ENCODE measurements at places on chromosomes 7 and 10.
A peak's percentile ranks its signal among the peaks of the same experiment; 100 is the strongest.

- no peak for DNase-seq
These were observed 53.2 kb downstream of the PKD1L1 start for GRCh38 chr7:47895026-47895425.

GRCh38 chr10:32349199-32349585 lies 2.2 kb upstream of the EPC1 start:
- no peak for DNase-seq

DNA sequence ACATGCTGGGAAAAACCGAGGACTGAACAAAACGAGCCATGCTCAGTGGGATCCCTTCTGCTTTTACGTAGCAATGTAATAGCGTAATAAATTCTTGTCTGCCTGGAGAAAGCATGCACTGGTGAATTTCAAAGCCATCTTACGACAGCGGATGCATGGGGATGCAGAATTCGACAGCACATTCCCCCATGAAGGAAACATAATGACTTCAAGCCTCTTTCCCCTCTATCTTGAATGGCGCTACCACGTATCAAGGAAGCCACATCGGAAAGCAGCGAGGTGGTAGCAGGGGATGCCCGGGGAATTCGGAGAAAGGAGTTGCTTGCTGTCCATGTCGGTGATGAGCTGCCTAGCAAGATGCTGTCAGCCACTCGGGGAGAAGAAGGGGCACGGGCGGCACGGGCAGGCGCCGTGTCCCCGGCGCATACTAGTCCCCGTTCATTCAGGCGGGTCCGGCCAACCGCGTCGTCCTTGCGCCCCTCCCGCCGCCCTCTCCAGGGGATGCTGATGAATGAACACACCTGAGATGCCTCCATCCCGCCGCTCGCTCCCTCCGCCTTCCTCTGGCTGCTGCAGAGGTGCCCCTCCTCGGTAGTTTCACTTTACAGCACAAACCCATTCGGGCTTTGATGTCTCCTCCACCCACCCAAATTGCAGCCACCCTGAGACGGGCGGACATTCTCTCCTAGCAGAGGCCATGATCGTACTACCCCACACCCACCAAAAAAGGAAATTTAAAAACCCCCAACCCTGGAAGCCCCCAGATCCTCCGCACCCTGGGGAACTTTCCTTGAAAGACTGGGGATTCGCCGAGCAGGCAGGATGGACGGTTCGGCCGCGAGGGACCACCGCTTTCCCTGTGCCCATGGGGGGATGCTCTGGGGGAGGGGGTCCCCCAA lies 644 bp downstream of the SORBS1 start:
- peak; percentile 32 for DNase-seq

DNA sequence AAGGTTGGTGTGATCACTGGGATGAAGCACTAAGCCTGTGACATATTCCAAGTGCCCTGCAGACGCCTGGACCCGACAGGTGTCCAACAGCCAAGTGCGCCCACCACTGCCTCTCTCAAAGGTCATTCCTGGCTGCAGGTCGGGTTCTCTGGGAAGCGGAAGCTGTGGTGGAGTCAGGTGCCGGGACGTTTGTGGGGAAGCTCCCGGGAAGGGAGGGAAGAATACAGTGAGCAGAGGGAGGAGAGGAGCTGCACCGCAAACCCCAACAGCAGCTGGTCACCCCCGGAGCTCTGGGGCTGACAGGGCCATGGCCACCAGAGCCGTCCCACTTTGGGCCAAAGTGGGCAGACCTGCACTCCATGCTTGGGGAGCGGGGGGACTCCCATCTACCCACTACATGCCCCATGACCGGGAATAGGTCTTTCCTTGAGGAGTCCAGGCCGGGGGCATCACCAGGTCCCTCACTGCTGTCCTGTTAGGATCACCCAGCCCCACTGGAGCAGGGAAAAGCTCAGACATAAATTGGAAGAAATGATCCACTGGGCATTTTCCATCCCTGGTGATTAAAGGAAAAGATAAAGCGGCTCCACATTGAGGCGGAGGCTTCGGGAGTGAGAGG lies 84.5 kb upstream of the PPP2R2D start:
- DNase-seq: no peak

GRCh38 chr10:97321032-97321803 lies 2.1 kb downstream of the FRAT1 start:
- no peak for DNase-seq

DNA sequence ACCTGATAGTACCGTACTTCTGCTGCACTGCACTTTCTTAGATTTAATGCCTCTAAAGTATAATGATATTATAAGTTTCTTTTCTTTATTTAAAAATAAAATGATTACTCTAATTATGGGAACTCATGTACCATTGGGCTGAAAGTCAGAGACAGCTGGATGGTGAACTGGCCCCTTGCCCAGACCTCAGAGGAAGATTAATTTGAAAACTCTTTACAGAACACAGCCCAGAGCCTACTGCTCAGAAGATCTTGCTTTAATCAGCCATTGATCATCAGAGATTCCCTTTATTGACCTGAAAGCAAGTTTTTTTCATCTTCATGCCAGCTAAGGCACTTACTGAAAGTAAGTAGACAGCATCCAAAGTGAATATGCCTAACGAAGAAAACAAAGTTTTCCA lies 341.7 kb downstream of the GFRA1 start:
- DNase-seq: no peak

DNA sequence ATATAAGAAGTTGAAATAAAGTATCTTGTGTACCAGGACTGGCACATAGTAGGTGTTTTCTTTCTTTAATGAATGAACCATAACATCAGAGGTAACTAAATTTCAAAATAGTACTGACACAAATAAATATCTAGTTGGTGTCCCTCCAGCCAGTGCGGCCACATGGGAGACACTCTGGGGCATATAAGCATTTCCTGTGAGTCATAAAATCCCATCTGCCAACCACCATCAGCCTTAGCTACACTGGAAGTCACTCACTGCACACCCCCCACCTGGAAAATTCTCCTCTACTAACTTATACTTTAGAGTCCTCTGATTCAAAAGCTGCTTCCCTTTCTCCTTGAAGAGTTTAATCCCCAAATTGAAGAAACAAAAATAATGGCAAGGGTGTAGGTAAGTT lies 32.5 kb downstream of the DYDC1 start:
- peak; percentile 80 for DNase-seq

GRCh38 chr7:33669251-33669670 lies 236.1 kb upstream of the BMPER start:
- peak; percentile 91 for DNase-seq

GRCh38 chr10:70175516-70175915 lies 5.2 kb upstream of the SAR1A start:
- DNase-seq: peak; percentile 57

DNA sequence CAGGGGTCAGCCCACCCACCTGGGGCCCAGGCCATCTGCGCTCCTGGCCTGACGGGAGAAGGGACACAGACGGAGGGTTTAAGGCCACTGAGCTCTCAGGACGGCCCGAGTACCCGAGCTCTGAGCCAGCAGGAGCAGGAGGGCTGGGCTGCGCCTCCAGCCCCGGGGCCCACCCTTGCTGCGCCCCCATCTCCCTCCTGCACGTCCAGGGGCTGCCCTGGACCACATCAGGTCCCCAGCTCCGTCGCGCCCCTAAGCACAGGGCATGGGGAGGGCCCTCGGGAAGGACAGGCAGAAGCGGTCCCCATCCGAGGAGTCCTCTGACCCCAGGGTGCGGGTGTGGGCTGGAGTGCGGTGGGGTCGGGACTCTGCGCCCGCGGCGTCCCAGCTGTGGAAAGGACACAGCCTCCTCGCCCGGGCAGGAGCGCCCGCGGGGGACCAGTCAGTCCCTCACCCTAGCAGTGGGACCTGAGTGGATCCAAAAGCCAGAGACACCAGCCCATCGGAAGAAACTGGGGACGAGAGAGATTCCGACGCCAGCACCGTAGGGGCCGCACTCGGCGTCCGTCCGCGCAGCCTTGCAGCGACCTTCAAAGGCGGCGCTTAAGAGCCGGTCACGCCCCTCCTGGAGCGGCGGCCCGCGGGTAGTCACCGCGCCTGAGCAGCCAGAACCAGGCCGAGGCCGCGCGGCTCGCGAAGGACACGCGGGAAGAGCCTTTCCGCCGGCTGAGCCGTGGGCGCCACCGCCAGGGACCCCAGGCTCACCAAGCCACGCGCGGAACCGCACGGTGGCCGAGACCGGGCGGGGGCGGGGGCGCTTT lies 15.9 kb downstream of the CAMK2B start:
- peak; percentile 51 for DNase-seq

DNA sequence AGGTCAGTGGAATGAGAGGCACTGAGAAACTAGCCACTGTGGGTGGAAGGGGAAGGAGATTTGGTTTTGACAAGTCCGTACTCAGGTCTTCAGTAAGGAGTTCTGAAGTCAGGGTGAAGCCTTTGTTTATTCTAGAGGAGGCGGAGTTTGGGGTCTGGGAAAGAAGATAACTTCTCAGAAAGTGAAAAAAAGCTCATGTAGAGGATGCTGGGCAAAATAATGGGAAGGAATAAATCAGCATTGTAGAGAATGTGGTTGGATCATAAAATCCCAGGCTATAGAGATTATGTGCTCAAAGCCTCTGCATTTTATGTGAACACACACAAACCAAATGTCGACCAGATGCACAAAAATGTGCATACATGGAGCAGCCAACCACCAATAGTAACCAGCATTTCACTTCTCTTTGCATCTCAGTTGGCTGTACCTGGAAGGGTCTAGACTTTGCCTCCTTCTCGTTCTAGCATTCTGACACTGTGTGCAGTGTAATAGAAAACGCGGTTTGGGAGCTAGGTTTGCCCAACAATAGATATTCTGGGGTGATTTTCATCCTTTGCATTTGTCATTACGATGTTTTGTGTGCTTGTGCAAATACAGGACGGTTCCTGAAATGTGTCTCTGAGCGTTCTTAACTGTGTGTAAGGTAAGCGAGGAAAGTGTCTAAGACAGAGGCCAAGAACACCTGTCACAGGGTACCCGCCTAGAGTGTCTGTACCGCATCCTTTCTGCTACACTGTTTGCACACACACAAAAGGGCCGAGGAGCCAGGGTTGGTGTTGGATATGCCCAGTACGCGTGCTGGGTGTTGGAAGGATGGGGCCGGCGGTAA lies 603 bp upstream of the HECW1 start:
- DNase-seq: no peak

DNA sequence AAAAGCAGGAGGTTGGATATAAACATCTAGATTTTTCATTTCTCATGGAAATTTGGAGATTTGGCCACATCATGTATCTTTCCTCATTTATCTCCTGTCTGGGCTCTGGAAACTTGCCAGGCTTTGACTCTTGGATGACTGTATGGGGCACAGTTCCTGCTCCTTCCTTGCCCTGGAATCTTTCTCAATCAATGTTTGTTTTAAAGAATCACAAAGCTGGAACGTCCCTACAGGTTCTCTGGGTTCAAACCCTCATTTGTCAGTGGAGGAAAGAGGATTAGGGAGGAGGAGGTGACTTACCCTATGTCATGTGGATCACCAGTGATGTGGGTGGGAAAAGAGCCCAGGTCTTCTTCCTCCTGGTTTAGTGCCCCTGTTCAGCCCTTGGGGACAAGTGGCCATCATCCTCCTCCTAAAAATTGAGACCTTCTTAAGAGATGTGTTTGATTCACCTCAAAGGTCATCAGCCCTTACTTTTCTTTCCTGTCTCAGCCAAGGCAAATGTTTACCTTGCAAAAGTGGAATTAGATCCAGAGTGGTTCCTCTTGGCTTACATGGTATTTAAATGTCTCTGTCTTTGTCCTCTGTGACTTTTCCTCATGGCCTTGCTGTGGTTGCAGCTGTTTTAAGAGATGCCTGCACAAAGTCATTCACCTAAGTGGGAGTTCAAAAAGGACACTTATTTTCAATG lies 38.8 kb upstream of the PDZD8 start:
- DNase-seq: peak; percentile 62

DNA sequence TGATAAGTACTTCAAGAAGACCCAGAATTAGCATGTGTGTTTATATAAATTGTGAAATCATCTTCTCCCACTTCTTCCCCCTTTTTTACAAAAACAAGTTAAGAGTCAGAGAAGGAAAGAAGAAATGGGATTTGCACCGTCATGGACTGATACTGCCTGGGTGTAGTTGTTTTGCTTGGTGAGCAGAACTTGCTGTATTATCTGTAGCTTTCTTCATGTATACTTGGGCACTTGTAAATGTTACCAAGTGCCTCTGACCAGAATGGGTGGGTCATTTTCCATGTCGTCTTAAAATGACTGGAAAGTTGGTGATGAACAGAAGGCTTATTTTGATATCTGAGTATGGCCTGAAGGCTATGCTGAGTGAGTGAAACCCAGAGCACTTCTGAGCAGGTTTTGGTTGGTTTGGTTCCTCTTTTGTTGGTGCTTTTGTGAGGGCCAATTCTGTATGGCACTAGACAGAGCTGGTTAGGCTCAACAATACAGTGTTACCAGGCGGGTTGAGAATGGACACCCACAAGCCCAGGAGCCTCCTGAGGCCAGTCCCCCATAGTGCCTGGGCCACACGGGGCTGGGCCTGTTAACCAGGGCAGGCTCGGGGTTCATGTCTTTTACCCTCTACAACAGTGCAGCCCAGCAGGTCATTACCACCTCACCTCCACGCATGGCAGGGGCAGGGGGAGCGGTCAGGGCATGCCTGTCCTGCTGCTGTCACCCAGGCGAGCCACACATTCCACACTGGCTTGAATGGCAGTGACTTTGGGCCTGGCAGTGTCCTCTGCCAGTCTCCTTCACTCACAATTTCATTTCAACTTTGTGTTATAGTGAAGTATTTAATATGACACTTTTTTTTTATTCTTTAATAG lies 115.1 kb downstream of the CCNY start:
- DNase-seq: no peak

DNA sequence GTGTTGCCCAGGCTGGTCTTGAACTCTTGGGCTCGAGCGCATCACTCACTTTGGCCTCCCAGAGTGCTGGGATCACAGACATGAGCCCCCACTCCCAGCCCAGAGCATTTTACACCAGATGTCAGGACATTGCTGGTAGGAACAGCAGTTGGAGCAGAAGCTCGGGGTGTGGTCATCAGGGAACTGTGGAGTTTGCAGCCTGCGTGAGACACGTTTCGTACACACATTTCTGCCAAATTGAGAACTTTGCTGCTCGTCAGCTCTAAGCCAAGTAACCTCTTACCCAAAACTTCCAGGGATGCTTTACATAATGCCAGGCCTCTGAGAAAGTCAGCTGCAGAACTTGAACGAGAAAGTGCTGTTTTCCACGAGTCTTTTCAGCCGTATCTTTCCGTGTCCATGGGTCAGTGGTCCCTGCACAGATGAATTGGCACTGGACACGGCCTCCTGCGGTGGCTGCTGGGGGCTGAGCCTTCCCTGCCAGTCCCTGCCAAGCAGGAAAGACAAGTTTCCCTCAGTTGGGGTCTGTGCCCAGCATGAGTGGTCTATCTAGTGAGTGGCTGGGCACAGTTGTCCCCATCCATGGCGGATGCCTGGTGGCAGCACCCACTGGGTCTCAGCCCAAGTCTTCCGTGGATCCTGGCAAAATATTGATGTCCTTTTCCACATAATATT lies 54.4 kb downstream of the DNAJB6 start:
- no peak for DNase-seq

- no peak for DNase-seq
These were observed 393.0 kb downstream of the MAGI2 start for GRCh38 chr7:79060498-79060897.

- DNase-seq: no peak
These were observed 579.7 kb upstream of the DPP6 start for GRCh38 chr7:153472516-153472915.

All from fibroblast of skin of back (primary cell).